ENCODE measurements at places on chromosomes 7 and 10.
A peak's percentile ranks its signal among the peaks of the same experiment; 100 is the strongest.

- DNase-seq, result no peak
Measured at GRCh38 chr7:149248777-149249176, 9.3 kb downstream of the ZNF212 start.

GRCh38 chr7:40608321-40609075 lies 473.7 kb downstream of the SUGCT start:
- no peak for DNase-seq

DNA sequence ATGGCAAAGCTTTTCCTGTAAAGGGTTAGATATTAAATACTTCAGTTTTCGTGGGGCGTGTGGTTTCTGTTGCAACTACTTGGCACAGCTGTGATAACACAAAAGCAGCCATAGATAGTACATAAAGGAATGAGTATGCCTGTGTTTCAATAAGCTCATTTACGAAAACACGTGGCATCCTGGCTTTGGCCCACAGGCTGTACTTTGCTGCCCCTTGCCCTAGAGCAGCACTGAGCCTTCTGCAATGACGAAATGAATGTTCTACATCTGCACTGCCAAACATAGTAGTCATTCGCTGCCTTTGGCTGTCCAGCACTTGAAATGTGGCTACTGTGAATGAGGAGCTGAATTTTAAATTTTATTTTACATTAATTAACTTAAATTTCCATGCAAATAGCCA lies 376.2 kb upstream of the TPK1 start:
- no peak for DNase-seq

GRCh38 chr7:936386-937054 lies 18.0 kb downstream of the ADAP1 start:
- no peak for DNase-seq

- DNase-seq, result no peak
Measured at GRCh38 chr7:92669616-92670165, 79.5 kb upstream of the FAM133B start.

DNA sequence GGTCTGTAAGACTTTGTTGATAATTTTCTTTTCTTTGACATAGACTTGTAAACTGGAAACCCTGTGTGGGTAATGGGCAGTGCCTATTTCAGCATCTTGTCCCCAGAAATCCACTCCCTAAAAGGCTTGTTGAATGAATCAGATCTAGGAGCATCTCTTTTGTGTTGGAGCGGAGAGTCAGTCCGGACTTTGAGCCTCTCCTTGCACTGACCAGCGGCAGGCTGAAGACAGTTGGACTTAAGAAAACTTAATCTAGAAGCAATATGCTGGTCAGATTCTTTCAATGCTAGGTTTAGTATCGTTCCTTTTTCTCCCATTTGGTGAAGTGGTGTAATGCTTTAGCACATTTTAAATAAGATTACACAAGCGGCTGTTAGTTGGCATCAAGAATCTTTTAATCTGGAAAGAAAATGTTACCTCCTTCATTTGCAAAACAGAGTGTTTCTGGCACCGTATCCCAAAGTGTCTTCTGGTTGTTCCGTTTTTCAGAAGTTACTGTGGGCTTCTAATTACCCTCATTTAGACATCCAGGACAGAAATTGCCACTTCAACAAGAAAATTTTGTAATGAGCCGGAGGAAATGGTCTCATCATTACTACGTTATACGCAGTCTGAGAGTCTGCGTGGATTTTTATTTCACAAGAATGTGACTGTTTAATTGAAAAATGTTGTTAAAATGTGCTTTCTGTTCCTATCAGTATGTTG lies 74.7 kb downstream of the CUX1 start:
- DNase-seq, result no peak

DNA sequence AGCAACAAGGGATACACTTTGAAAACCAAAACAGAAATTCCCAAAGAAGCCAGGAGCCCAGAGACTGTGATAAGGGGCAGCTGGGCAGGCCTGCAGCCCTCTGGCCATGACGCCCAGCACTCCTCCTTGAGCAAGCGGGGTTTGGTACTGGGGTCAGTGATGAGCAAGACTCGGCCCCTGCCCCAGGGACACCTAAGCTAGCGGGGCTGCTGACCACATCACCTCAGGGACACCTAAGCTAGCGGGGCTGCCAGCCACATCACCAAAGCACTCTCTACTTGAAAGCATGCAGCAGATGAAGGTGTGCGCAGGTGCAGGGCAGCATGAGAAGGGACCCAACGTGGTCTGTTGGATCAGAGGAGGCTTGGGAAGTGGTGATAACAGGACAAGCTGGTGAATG lies 108.0 kb upstream of the PPP2R2D start:
- DNase-seq, result no peak

GRCh38 chr7:64999165-65000004 lies 7.1 kb downstream of the ERV3-1 start:
- no peak for DNase-seq

- DNase-seq, result peak; percentile 14
Measured at GRCh38 chr7:85890244-85890811, 703.5 kb upstream of the SEMA3D start.

GRCh38 chr7:74306730-74307469 lies 17.7 kb downstream of the CLIP2 start:
- peak; percentile 67 for DNase-seq

DNA sequence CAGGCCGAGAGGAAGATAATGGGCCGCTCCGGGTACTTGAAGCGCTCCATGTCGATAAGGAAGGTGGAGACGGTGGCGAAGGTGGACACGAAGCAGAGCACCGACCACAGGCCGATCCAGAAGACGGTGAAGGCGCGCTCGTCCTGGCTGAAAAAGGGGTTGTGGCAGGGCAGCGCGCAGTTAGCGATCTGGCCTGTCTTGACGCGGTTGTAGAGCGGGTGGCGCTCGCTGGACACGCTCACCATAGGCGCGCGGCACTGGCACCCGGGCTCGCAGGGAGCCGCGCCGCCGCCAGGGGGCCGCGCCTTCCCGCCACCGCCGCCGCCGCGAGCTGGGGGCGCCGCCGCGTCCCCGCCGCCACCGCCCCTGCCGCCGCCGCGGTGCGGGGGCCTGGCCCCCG lies 1.6 kb downstream of the FZD8 start:
- peak; percentile 50 for DNase-seq

DNA sequence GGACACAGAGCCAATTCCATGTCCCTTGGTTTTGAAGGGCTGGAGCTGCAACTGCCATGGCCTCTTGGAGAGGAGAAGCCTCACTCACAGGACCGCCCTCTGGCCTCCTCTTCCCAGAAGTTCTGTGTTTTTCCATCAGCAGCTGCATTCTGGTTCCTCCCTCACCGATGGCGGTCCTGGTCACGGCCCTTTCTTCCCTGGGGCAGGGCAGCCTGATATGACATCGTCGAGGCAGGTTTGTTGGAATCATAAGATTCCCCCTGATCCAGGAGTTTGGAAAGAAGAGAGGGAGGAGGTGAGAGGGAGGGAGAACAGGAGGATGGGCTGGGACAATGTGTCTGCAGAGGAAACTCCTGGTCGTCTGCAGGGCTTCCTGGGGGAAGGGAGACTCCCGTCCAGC lies 82.7 kb upstream of the PDZD8 start:
- no peak for DNase-seq

DNA sequence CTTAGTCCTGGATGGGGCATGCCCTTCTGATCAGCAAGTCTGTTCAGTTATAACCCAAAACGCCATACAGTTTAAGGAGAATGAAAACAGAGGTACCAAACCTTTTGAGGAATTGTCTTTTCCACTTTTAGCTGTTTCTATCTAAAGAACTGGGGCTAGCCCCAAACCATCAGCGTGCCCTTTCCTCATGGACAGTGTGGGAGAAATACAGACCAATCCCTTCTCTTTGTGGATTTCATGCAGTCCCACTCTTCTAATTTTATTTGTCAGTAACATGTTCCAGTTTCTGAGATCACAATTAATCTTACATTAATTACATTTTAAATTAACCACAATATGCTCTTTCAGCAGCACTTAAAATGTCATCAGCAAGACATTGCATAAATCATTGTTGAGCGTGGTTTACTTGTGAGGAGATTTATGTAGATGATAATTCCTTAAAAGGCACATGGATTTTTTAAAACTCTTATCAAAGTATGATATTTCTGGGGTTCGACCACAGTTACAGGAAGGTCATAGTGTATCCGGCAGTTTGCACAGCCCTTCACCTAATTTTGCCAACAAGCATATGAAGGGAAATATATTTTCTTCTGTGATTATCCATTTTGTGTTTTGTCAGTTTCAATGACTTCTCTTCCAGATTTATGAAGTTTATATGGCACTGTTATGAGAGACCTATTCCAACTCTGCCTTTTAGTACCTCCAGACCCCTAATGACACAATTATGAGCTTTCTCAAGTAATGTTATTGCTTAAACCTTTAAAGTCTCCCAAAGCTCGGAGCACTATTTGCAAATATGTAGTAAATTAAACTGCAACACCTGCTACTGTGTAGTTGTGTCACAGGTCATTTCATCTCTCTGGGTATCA lies 868.4 kb upstream of the C7orf33 start:
- DNase-seq, result no peak

- DNase-seq, result no peak
Measured at GRCh38 chr10:93081318-93081717, 7.6 kb downstream of the CYP26A1 start.

- DNase-seq, result no peak
Measured at GRCh38 chr7:157320608-157320980, 16.2 kb upstream of the DNAJB6 start.

GRCh38 chr7:120992965-120993494 lies 4.5 kb downstream of the CPED1 start:
- peak; percentile 78 for DNase-seq

DNA sequence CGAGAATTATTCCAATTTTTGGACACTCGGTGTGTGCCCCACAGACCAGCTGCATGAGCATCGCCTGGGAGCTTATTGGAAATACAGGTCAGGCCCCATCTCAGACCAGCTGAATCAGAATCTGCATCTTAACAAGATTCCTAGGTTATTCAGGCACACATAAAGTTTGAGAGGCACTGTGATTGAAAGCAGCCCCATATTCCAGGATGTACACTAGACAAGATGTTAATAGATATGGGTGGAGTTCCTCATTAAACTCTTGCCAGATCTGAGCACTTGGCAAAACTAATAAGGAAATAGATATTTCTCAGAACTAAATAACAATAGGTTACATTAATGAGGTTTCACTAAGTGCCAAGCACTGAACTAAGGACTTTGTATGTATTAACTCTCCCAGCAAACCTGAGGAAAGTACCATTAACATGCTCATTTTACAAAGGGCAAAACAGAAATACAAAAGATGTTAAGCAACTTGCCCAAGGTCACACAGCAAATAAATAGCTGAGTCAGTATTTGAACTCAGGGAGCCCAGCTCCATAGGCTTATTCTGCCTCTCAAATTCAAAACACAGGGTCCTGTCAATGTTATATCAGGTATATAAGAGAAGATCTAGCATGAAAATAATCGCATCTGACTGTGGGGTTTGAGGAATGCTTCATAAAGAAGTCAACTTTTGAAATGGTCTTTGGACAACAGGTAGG lies 29.9 kb downstream of the PPP1R3C start:
- no peak for DNase-seq

- DNase-seq, result no peak
Measured at GRCh38 chr7:5420881-5421713, 2.5 kb downstream of the TNRC18 start.

GRCh38 chr7:13604178-13604577 lies 385.3 kb downstream of the ETV1 start:
- no peak for DNase-seq

DNA sequence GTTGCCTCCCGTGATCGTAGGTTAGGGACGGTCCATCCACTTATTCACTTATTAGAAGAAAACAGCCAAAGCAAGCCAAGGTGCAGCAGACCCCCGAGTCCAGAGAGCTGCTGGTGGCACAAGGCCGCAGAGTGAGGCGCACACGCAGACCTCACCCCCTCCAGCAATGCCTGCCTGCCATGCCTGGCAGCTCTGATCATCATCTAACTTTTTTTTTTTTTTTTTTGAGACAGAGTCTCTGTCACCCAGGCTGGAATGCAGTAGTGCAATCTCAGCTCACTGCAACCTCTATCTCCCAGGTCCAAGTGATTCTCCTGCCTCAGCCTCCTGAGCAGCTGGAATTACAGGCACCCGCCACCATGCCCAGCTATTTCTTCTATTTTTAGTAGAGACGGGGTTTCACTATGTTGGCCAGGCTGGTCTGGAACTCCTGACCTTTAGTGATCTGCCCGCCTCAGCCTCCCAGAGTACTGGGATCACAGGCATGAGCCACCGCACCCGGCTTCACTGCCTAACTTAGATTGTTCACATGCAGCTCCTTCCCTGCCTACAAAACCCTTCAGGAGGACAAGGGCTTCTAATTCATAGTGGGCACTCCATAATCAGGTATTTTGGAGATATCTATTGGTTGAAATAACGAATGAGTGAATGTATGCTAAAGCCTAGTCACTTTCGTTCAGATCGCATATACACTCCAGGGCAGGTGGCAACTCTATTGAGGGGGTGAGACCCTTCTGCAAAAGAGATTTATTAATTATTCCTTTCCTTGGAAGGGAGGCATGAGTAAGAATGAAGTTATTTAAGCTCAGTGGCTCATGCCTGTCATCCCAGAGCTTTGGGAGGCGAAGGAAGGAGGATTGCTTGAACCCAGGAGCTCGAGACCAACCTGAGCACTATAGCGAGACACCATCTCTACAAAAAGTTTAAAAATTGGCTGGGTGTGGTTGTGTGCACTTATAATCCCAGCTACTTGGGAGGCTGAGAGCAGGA lies 15.9 kb downstream of the TRIM56 start:
- DNase-seq, result no peak

DNA sequence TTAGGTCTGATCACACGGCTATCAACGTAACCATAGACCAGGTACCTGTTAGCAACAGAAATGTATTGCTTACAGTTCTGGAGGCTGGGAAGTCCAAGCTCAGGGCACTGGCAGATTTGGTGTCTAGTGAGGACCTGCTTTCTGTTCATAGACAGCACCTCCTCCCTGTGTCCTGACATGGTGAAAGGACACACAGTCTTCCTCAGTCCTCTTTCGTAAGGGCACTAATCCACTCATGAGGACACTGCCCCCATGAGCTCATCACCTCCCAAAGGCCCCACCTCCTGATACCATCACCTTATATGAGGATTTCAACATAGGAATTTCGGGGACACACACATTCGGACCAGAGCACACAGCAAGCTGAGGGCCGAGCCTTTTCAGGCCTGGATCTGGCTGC lies 71.4 kb upstream of the BTBD16 start:
- DNase-seq, result no peak

DNA sequence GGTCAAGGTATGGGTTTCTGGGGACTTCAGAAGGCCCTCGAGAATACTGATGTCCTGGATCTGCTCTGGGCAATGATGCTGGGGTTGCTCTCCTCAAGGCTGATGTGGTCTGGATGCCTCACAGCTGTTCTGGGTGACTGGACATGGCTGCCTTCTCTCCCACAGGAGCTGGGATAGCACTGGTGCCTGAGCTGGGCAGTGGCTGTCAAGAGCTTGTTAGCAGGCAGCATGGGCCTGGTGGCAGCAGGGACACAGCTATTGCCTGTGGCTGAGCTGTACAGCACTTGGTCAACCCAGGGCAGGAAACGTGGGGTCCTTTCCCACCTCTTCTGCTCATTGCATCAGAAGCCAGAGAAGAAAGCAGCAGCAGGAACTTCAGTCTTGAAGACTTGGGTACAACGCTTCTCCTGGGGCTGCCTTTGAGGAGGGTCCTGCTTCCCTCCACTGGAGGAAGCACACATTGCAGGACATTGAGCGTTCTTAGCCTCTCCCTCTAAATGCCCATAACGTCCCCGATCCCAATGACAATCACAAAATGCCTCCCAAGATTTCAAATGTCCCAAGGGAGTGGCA lies 13.0 kb downstream of the ADCYAP1R1 start:
- no peak for DNase-seq

GRCh38 chr7:2522780-2523433 lies 3.3 kb downstream of the LFNG start:
- DNase-seq, result no peak

- no peak for DNase-seq
Measured at GRCh38 chr10:1126461-1126860, 70.3 kb downstream of the WDR37 start.

- no peak for DNase-seq
Measured at GRCh38 chr7:116530107-116530820, 5.4 kb downstream of the CAV1 start.
